Spinal cord (tissue), 10 donors: ENCODE measurements at places on chromosomes 16 and 17.

DNA sequence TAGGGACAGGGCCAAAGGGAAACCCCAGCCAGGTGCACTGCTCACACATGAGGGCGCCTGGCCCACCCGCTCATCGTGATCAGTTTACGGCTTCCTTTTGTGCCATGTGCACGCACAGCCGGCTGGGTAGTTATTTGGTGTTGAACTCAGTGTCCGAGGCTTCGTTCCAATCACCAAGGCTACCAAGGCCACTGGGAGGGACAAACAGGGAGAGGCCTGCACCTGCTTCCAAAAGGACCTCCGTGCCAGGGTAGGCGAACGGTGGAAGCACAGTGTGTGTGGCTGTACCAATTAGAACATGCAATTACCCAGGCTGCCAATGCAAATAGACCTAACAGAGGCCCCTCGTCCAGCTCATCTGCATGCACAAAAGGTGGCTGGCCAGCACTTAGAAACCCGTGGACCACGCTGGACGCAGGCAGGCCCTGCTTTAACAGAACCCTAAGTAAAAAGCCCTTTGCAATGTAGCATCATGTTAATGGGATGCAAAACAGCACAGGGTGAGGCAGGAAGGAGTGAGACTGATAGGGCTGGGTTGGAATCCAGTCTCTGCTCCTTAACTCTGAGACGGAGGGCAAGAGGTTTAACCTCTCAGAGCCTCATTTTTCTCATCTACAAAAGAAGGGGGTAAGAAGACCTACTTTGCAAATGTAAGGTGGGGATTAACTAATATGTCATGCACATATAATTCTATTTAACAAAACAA is 204.0 kb downstream of the XYLT1 start:
- no peak for DNase-seq

DNA sequence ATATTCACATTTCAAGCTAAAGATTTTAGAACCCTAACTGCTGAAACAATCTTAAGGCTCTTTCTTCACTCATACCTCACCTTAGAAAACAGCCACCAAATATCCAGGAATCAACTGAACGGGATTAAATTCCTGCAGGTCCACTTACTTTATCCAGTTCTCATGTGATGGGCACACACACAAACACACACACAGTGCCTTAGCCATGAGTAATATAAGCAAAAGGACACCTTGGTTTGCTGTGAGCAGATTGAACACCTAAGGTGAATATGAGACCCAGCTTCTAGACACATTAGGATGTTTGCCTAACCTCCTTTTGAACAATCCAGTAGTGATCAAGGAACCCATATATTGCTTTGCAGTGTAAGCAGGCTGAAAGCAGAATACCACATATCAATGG is 81.5 kb downstream of the TUBD1 start:
- no peak for DNase-seq

DNA sequence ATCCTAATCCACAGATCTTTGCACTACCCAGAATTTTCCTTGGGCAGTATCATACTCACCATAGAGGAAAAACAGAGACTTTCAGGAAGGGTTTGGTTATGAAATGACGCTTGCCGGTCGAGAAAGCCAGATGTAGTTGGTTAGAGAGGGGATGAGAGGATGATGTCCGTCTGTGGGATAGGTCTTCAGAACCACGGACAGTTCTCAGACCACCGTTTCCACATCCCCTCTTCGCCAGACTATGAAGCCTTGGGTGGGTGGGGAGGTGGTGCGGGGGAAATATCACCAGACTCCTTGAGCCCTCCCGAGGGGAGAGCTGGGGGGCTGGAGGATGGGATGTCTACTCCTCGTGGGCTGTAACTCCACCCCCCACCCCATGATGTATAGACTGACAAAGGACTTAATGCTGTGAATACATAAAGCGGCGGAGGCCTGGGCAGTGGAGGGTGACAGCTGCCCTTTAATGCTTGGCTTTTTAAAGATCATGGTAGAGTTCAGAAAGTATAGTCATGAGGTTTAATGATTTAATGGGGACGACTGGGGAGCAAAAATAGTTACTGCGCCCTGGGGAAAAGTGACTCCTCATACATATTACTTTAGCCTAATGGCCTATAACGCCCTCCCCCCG is 96.6 kb downstream of the MRM1 start:
- DNase-seq, result no peak

DNA sequence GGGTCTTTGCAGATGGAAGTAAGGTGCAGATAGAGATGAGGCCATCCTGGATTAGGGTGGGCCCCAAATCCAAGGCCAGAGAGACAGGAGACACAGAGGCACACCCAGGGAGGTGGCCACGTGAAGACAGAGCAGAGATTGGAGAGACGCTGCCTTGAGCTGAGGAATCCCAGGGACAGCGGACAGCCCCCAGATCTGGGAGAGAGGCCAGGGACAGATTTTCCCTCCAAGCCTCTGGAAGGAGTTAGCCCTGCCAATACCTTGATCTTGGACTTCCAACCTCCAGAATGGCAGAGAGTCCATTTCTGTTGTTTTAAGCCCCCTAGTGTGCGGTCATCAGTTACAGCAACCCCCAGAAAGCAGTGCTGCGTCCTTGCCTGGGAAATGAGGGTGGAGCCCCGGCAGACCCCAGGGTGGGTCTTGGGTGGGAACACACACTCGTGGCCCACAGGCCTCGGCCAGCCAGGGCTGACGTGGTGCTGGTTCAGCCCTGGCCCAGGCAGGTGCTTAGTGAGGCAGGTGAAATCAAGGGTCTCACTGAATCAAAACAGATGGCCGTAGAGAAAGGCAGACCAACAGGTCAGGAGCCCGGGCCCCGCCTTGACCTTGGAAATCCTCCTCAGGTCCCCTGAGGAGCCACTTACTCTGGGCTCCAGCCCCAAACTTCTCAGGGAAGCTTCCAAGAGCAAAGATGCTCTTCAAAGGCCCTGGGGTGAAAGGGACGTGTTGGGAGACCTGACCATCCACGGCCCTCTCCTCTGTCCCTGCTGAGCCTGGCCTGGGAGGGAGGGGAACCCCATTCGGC is 169.3 kb downstream of the RBFOX3 start:
- DNase-seq, result no peak

- no peak for DNase-seq
Measured at GRCh38 chr16:15536843-15537242, 102.5 kb downstream of the BMERB1 start.

DNA sequence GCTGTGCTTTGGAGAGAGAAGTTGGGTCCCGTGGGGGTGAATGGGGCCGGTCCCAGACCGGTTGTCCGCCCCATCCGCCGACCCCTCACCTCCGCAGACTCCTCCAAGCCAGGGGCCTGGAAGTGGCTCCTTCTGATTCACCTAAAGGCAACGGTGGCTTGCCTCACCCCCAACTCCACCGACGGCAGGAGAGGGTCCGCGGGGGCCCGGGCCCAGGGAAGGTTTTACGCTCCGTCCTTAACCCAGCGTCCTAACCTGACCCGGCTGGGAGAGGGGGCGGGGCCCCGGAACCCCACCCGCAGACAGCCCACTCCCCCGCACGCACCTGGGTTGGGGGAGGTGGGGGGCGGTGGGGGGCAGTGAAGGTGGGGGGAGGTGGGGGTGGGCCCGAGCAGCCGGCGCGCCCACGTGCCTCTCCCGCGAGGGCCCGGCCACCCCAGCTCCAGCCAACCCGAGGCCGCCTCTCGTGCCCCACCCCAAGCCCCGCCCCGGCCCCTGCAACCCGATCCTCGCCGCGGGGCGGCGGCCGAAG is 12.7 kb upstream of the CD300A start:
- no peak for DNase-seq

DNA sequence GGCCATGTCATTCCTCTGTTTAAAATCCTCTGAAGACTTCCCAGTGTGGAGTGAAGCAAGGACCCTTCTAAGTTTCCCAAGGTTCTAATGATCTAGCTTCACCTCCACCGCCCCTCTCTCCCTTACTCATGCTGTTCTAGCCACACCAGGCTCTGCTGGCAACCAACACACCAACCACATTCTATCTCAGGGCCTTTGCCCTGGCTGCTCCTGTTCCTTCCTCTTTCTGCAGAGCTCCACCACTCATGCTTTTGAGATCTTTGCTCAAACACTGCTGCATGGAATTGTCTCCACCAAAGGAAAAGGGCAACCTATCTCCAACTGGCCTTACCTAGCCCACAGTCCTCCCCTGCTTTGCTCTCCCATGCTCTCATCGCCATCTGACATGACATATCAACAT is 128.7 kb downstream of the XYLT1 start:
- no peak for DNase-seq

- DNase-seq, result no peak
Measured at GRCh38 chr16:89472711-89473075, 17.7 kb downstream of the ANKRD11 start.

DNA sequence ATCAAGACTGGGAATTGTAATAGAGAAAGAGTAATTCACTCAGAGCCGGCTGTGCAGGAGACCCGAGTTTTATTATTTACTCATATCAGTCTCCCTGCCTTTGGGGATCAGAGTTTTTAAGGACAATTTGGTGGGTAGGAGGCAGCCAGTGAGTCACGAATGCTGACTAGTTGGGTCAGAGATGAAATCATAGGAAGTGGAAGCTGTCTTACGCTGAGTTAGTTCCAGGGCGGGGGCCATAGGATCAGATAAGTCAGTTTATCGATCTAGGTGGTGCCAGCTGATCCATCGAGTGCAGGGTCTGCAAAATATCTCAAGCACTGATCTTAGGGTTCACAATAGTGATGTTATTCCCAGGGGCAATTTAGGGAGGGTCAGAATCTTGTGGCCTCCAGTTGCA is 20.2 kb upstream of the GUCY2D start:
- no peak for DNase-seq

DNA sequence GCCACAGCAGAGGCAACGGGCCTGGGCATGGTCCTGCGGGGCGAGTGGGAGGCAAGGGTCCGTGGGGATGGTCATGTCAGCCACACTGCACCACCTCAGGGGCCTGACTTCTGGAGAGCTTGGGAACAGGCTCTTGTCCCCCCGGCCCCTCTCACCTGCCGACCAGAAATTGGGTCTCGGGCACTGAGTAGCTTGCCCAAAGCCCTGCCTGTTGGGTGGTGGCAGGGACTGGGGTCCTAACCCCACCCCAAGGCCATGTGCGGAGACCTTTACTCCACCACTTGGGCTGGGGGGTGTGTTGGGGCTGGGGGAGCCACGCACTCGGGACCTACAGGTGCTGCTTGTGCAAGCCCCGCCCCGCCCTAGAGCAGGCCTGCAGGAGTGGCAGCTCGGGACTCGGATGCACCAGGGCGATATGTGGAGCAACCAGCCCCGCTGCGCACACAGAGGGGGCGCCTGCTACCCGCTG is 24.2 kb upstream of the CHMP6 start:
- no peak for DNase-seq
